ENCODE measurements at places on chromosomes 16 and 17.

GRCh38 chr17:81429821-81430551 is 34.7 kb downstream of the BAHCC1 start:
- DNase-seq, result no peak

DNA sequence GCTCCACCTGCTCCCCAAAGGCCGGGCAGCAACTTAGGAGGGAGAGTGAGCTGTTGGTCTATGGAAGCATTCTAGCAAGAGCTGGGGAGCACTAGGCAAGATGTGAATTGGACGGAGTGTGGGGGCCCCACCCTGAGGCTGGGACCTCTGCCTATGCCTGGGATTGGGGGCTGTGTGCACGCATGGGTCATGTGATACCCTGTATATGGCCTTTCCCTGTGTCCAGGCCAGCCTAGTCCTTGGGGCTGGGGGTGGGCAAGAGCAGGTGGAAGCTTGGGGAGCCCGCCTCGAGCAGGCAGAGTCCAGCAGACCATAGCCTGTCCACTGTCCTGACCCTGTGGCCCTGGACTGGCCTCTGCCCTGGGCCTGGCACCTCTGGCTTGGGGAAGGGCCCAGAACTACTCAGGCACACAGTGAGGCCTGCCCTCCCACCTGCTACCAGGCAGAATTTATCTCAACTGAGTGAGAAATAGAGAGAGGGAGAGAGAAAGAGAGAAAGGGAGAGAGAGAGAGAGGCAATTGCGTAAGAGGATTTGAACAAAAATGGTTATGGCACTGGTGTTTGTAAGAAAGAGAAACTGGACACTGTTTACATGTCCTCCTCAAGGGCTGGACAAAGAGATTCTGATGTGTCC is 19.1 kb downstream of the PDP2 start:
- no peak for DNase-seq

GRCh38 chr17:1229900-1230501 is 40.2 kb upstream of the BHLHA9 start:
- no peak for DNase-seq

DNA sequence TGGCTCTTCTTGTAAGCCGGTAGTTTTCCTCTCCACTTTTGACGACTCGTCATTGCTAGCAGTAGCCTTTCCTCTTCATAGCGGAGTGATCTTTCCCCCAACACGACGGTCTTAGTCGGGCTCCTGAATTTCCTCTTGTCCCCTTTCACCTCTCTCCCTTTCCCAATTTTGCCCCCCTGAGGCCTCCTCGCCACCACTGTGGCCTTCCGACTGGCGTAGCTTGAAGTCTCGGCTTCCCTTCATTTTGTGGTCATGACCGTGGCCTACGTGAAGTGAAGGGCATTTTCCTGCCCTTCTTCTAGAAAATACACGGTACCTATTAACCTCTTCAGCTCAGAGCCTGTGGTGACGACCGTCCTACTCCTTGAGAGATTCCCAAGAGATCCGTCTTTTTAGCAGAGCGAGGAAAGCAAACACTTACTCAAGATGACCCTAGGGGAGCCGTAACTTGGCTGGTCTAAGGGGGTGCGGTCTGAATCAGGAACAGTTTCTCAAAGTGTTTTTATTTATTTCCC is 787 bp downstream of the PRKAR1A start:
- no peak for DNase-seq

DNA sequence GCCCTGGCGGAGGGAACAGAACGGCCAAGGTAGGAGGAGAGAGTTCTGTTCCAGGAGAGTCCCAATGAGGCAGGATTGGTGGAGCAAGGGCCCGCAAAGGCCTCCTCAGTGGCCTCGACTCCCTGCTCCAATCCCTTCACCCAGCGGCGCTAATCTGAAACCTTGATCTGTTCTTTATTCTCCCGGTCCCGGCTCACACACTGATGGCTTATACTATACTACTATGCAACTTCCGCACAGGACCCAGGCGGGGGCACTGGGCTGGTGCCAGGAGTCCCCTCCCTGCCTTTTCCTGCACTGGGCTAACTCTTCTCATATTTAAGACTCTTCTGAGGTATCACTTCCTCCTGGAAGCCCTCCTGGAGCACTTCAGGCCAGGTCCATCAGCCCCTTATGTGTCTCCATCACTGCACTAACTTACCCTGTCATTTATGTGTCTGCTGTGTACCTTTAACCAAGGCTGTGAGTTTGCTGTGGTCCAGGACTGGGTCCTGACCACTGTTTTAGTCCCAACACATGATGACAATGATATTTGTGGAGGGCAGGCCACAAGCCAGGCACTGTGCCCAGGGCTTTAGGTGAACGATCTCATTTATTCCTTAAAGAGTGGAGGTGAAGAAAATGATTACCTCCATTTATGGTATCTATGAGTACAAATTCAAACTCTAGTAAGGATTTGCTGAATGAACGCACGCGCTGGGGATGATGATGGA is 6.8 kb downstream of the CCDC102A start:
- DNase-seq, result no peak

- no peak for DNase-seq
These were observed 130 bp downstream of the CCDC78 start for GRCh38 chr16:726188-726437.

GRCh38 chr16:62254847-62255246 is 218.6 kb upstream of the CDH8 start:
- DNase-seq, result no peak

- DNase-seq, result no peak
These were observed 8.3 kb downstream of the CBFA2T3 start for GRCh38 chr16:88968589-88969280.

DNA sequence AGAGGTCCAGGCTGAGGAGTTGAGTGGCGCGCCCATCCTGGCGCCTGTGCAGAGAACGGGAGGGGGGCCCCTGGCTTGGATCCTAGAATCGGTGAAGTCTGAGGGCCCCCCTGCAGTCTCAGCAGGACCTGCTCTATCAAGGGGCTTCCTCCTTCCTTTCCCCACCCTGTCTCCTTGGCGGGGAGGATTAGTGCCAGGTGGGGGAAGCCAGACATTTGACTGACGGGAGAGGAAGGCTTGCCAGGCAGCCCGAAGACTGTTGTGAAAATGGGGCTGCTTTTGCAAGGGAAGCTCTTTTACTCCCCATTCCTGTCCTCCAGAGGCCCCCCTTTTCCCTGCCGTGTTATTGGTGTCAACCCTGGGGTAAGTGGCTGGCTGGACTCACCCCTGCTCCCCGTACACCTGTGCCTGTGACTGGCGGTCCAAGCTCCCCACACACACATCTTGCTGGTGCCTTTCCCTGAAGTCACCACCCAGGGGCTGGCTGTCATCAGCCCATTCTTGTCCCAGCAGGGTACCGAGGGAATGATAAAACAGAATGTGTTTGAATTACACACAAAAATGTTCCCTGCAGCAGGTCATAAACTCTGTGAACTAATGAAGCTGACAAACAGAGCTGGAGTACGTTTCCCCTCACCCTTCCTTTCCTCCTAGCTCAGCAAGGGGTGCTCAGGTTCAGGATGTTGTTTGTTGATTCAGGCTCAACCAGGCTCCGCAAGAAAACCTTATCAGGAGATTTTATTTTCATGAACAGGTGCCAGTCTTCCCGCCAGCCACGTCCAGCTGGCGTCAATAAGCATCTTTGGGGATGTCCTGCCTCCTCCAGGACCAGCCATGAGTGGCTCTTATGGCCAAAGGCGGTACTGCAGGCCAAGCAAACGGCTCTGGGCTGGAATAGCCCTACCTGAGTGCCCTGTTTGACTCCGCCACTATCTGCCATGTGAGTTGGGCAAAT is 4.4 kb upstream of the ARMC7 start:
- DNase-seq, result no peak

GRCh38 chr16:11161974-11162373 is 94.0 kb downstream of the SOCS1 start:
- DNase-seq, result no peak

- DNase-seq, result no peak
These were observed 20.6 kb downstream of the ACSM1 start for GRCh38 chr16:20676837-20677236.

DNA sequence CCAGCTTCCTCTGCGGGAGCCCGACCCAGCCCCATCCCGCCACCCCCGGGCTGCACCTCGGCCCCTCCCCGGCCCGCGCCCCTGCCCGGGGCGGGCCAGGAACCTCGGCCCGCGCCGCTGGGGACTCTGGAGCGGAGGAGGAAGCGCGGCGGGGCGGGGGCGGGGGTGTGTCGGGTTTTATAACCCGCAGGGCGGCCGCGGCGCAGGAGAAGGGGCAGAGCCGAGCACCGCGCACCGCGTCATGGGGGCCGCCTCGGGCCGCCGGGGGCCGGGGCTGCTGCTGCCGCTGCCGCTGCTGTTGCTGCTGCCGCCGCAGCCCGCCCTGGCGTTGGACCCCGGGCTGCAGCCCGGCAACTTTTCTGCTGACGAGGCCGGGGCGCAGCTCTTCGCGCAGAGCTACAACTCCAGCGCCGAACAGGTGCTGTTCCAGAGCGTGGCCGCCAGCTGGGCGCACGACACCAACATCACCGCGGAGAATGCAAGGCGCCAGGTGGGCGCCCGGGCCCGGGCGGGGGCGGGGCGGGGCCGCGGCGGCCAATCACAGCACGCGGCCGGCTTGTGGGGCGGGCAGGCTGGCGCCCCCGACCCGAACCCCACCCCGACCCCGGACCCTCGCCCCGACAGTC is at the start of gene ACE:
ACE (plus strand) TSS at position 208 of the 626 bp plus-strand sequence; CDS start at position 242, 34 bp downstream.
- DNase-seq, result no peak

DNA sequence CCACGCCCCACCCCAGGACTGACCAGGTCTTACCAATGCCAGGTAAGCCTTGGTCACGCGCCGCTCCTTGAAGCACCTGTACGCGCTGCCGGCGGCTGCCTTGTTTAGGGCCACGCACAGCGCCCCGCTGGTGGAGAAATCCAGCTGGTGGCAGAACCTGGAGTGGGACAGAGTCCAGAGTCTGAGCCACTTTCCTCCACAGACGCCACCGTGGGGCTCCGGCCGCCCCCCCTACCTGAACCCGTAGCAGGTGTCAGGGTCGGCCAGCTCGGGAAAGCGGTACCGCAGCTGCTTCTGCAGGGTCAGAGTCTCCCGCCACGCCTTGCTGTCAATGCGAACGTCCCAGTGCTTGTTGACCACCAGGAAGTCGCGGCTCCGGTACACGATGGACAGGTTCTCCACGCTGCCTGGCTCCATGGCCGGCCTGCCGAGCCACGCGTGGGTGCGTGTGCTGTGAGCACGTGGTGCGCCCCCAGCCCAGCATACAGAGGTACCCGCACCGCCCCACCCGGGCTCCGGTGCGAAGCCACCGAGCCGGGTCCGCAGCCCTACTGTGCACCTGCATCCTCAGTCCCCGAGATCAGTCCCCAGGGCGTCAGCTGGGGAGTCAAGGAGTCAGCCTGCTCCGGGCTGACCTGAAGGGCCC is 737 bp downstream of the RPUSD1 start:
- DNase-seq, result no peak

DNA sequence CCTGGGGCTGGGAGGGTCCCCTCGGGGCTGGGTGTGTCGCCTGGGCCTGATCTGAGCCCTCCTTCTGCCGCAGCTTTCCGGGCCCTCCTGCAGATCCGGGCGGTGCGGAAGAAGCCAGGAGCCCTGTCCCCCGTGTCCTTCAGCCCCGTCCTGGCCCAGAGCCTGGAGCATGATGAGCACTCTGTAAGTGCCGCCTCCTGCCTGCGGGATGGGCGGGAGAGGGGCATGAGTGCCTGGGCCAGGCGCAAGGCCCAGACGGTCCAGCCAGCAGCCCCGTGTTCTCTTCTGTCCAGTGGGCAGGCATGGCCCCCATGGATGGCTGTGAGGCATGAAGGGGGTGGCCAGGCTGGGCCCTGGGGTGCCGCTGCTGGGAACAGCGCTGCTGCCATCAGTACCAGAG is 16.0 kb upstream of the NUDT16L1 start:
- no peak for DNase-seq

DNA sequence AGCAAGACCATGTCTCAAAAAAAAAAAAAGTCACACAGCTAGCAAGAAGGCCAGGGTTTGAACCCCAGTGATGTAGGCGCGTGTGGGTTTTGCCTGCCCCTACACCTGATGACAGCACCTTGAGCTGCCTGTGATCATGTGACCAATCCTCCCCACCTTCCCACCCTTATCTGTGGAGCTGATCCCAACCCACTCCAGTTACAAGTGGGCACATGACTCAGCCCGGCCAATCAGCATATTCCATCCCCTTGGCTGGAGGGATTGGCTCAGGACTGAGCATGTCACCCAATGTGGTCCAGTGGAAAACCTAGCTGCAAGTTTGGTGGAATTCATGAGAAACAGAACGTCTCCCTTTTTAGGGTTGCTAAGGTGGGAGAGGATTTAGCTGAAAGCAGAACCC is 6.6 kb downstream of the TMEM114 start:
- no peak for DNase-seq

GRCh38 chr16:16191493-16192167 is 31.7 kb downstream of the ABCC6 start:
- DNase-seq, result no peak

DNA sequence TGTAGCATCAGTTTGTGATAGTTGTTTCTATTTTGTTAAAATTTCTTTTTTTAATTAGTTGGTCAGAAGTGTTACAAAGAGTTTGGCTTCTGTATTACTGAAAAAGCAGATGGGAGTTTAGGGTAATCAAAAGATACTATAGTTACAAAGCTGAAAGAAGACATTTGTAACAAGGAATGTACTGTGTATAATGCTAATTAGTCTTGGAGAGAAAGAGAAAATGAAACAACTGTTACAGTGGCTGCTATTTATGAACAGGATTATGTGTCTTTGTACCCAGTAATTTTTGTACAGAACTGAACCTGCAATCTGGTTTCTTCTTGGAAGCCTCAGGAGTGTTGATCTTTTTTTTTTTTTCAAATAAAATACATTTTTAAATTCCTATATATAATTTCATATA is 14.3 kb downstream of the GDPD1 start:
- DNase-seq, result no peak

- DNase-seq, result no peak
These were observed 13.2 kb downstream of the B3GNT9 start for GRCh38 chr16:67137605-67138004.

DNA sequence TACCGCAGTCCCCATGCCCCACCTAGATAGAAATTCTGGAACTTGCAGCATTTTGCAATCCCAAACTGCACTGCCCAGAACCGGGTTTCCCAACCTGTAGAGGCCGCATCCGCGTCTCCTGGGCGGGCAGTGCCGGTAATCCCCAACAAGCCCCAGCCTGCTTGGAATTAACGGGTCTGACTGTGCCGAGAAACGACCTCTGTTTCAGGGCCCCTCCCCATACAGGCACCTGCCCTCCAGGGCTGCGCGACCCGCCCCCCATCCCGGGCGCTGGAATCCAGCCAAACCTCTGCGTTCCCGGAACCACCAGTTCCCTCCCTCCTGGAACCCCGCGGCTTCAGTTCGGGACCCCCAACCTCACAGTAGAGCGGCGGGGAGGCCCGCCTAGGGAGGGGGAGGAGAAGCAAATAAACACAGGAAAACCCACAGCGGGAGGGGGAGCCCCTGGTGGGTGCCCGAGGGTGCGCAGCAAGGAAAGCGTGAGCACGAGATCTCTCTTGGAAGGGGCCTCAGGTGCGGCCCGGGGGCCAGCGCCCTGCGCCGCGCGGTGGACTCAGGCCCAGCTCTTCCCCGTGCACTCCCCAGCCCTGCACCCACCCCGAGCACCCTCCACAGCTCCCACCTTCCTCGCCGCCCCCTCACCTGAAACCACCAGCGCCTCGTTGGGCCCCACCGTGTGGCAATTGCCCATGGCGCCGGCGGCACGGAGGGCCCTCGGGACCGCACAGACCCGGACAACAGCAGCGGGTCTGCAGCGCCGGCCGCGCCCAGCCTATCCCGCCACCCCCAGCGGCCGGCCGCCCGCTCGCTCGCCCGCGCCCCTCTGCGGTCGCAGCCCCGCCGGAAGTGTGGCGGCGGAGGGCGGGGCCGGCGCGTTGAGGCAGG is at the start of gene FLOT2:
FLOT2 (minus strand) TSS at position 850 of the 885 bp plus-strand sequence; CDS start at position 691, 159 bp downstream.
- no peak for DNase-seq
